Lung (tissue), 17 donors: ENCODE measurements at places on chromosomes 11 and 22. TPM values are rescaled to one million over a fixed set of nuclear protein-coding genes. Genes with fewer than 3 reads are reported as not detected.
A peak's percentile ranks its signal among the peaks of the same experiment; 100 is the strongest.

- no peak for DNase-seq
These were observed 387.0 kb upstream of the DDI1 start for GRCh38 chr11:103649401-103649895.

DNA sequence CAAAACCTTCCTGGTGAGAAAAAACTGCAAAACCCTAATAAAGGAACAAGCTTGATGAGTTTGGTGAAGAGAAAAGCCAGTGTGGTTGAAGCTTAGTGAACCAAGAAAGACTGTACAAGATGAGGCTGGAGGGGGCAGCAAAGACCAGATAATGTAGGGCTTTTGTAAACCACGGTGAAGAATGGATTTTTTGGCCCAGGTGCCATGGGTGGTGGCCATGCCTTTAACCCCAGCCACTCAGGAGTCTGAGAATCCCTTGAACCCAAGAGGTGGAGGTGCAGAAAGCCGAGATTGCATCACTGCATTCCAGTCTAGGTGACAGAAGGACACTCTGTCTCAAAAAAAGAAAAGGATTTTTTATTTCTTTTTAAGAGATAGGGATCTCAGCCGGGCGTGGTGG is 5.0 kb upstream of the ZDHHC5 start:
- DNase-seq, result no peak

- peak; percentile 13 for DNase-seq
These were observed 715.1 kb upstream of the API5 start for GRCh38 chr11:42596576-42597145.

DNA sequence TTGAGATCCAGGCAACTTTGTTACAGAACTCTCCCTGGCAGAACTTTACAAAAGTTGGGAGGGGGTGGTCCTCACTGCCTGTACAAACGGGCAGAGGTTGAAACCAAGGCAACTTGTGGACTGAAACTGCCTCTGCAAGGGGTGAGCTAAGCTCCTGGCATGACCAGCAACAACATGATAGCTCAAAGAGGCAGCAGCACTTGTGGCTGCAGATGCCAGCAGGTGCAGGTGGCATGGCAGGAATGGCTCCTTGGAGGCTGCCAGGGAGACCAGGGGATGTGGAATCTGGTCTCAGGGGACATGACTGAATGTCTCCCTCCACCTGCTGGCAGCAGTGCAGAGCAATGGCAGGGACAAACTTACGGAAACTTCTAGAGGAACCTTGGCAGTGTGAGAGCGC is 38.8 kb upstream of the PHF21A start:
- peak; percentile 7 for DNase-seq

GLB1L2 gene
- 11.4 TPM for polyA plus RNA-seq

- DNase-seq, result no peak
These were observed 61.3 kb downstream of the BCL2L13 start for GRCh38 chr22:17699696-17700340.

LARGE1 gene
- polyA plus RNA-seq, result 3.5 TPM

DNA sequence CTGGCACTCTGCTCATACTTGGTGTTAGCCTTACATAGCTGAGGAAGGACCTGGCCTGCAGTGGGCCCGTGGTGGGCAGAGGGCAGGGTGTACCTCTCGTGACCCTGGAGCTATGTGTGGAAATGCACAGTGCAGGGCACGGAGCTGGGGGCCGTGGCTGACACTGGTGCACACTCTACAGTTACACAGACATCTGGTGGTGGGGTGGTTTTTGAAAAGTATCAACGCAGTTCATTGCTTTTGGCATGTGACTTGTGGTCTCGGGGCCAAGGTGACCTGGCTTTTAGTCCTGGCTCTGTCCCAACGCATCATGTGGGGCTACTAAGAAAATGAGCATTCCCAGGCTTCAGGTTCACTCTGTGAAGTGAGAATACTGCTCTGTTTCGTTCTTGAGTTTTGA is 553.6 kb downstream of the NTM start:
- DNase-seq, result no peak

- DNase-seq, result peak; percentile 69
These were observed 80.3 kb downstream of the ETS1 start for GRCh38 chr11:128506999-128507611.

OPCML gene
- not detected for polyA plus RNA-seq

GRCh38 chr22:47625531-47626427 is 863.3 kb downstream of the TBC1D22A start:
- DNase-seq, result no peak

DNA sequence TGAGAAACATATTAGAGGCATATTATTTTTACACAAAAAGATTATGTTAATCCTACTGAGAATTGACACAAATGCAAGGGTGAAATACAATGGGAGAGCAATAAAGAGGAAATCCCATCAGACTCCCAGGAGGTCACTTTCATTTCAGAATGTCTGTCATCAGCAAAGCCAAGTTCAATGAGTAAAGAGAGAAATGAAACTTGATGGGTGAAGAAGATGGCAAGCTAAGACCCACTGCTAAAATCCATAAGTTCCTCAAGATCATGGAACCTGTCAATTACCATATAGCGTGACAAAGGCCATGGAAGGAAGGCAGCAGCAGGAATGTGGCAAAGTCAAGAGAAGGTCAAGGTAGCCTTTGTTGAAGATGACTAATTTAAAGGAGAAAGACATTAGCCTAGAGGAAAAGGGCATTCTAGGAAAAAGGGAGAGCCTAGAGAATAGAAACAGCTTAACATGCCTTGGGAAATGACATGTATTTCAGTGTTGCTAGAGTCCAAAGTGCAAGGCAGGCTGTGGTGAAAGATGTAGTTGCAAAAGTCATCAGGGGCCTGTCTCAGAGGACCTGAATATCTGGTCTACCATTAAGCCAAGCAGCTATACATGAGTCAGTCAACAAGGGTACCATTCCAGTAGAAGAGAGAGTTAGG is 43.1 kb downstream of the FAM168A start:
- DNase-seq, result no peak

GRCh38 chr11:69876013-69876412 is 56.8 kb upstream of the FGF3 start:
- no peak for DNase-seq

DNA sequence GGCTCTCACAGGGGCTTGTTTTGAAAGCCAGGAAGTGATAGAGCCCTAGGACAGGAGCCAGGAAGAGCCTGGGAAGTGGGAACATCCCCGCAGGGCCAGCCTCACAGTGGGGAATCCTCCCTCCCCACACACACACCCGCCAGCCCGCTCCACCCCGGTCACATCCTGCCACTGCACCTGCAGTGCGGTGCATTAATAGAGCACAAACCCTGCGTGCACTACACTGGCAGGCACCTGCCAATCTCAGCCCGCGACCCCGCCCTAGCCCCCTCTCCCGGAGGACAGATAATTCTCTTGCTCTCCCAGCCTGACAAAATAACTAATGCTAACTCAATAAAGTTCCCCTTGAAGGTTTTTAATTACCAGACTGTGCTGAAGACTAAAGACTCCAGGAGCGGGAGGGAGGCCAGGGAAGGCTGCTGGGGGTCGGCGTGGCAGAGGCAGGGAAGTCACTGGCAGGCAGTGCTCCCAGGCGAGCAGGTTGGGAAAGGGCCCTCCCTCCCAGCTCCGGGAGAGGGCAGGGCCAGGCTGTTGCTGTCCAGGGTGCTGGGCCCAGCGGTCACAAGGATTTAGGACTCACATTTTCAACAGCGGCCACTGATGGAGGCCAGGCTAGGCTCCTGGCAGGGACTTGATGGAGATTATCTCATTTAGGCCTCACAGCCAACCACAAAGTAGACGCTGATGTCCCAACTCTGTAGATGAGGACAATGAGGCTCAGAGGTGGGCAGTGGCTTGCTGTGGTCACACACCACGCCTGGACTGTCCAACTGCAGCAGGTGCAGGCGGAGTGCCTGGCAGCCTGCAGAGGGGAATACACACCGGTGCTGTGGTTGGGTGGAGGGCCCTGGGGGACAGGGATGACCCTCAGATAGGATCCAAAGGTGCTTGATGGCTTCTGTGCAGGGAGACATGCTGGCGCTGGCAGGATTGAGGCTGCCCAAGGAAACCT is 23.9 kb upstream of the TCF20 start:
- DNase-seq, result peak; percentile 81

DNA sequence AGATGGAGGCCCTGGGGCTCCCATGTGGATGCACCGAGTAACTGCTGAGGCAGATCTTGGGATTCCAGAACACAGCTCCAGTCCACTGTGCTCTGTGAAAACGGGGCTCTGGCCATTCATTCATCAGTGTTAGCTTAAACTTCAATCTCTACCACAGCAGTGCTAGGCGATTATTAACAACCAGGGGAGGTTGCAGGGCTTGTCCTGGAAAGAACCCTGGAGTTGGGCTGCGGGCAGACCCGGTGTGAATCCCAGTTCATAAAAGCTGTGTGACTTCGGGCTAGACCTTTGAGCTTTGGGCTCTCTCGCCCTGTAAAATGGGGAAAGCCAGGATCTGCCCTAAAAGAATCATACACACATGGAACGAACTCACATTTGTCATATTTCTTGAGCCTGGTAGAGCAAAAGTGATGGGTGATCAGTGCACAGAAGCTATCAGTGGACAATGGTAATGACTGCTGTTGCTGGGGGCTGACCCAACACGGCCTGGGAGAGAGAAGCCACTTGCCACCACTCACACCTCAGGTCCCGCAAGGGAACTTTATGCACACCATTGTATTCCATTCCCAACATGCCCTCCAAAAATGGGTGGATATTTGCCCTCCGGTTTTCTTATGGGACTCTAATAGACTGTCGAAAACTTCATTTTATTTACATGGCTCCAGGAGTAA is 15.6 kb upstream of the CRYBB3 start:
- DNase-seq, result no peak

DNA sequence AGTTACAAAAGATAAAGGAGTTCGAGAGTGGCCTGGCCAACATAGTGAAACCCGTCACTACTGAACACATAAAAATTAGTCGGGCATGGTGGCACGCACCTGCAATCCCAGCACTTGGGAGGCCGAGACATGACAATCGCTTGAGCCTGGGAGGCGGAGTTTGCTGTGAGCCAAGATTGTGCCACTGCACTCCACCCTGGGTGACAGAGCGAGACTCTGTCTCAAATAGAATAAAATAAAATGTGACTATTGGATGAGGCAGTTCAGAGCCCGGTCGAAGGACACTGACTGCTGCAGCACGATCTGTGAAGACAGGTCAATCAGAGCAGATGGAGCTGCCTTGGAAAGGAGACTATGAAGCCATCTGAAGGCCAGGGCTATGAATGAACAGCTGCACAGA is 37.7 kb upstream of the ANO1 start:
- DNase-seq, result no peak

GRCh38 chr11:111715142-111715816 is 50.9 kb downstream of the PPP2R1B start:
- no peak for DNase-seq

KCNQ1OT1 gene
- polyA plus RNA-seq, result 0.02 TPM

DNA sequence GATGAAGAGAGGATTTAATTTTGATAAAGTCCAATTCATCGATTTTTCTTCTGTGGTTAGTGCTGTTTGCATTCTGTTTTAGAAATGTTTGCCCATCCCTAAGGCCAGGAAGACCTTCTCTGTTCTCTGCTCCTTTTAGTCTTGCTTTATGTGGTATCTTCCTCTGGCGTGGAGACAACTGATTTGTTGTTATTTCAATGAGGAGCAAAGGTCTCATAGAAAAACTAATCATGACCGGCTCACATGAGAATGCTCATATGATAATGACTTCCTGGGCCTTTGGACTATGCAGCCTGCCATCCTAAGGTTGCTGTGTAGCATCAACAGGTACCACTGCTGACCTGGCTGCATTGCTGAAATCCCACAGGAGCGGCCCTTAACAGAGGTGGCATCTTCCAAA is 19.8 kb downstream of the SCGB1A1 start:
- no peak for DNase-seq

VSTM5 gene
- polyA plus RNA-seq, result 0.08 TPM

- DNase-seq, result no peak
These were observed 92.7 kb downstream of the SGSM3 start for GRCh38 chr22:40463017-40463631.

- no peak for DNase-seq
These were observed 92.9 kb downstream of the DYNC2H1 start for GRCh38 chr11:103202048-103202651.

GRCh38 chr11:1375955-1376258 is 13.8 kb upstream of the BRSK2 start:
- no peak for DNase-seq

SLC37A2 gene
- polyA plus RNA-seq, result 10.4 TPM

DNA sequence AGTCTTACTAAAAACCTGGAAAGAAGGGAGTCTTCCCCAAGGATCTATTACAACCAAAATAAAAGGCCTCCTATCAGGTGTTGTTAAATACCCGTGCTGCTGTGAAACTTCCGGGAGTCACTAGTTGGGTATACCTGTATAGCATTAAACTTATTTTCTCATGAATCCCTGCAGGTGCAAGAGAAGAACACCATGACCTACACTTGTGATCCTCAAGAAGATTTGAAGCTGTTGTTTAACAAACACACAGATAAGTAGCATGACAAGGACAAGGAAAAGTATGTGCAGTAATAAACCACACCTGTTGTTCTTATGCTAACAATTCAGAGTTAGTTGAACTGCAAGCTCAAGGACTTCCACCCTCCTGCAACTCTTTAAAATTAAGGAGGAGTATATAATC is 12.0 kb downstream of the OR4C45 start:
- no peak for DNase-seq

- DNase-seq, result no peak
These were observed 50.8 kb upstream of the PRDM11 start for GRCh38 chr11:45095691-45096010.

DNA sequence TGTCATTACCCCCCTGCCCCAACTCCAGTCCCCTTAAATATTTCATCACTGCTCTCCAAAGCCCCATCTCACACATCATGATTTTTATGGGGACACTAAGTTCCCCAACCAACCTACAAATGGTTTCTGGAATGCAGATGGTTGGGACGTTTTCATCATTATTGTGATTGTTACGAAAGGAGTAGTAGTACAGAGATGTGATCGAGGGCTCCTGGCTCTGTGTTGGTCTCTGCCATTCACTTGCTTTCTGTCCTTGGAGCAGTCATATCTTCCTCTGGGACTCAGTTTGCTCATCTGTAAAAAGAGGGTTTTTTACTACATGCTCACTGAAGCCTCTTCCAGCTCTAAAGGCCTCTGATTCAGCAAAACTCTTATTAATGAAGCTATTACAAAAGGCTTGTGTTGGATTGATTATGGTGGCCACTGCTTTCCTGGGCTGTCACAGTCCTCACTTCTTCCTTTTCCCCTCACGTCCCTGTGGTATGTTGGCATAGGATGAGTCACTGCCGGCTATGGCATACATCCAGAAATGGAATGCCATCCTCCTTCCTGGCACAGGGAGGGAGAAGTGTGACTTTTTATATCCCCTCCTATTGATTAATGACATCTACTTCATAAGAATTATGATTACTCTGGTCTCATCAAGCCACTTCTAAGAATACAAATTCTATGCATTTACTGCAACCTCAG is 593.7 kb downstream of the METTL15 start:
- DNase-seq, result no peak

GRCh38 chr11:120024046-120024445 is 113.9 kb downstream of the TRIM29 start:
- DNase-seq, result no peak

GRCh38 chr11:92284558-92284957 is 59.9 kb downstream of the FAT3 start:
- no peak for DNase-seq

- DNase-seq, result no peak
These were observed 2.1 kb upstream of the MTFP1 start for GRCh38 chr22:30423301-30423958.

GRCh38 chr11:128208329-128209137 is 378.8 kb downstream of the ETS1 start:
- peak; percentile 95 for DNase-seq

GRCh38 chr11:86172894-86173293 is 71.7 kb upstream of the EED start:
- peak; percentile 41 for DNase-seq
